ENCODE measurements at places on chromosomes 6 and 20.

DNA sequence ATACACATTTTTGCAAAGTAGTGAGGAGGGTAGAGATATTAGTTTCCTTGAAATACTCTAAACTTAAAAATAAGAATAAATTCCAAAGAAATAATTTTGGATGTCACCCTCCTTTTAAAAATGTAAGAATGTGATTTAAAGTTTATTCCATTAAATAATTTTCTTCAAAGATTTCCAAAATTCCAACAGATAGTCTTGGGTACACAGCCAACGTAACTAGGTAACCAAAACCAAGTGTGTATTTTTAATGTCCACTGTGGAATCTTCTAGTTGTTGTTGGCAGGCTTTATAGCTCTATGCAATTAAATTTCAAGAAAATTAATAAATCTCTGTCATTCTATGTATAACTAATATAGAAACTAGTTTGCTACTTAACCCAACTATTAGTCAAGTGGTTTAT lies 101.3 kb downstream of the COL21A1 start:
- DNase-seq, result no peak

- no peak for DNase-seq
Measured at GRCh38 chr6:149915970-149916865, 6.7 kb downstream of the RAET1G start.

GRCh38 chr20:35040646-35041045 lies 52.0 kb downstream of the TRPC4AP start:
- DNase-seq, result no peak

- no peak for DNase-seq
Measured at GRCh38 chr20:59678288-59678687, 73.9 kb downstream of the PHACTR3 start.

DNA sequence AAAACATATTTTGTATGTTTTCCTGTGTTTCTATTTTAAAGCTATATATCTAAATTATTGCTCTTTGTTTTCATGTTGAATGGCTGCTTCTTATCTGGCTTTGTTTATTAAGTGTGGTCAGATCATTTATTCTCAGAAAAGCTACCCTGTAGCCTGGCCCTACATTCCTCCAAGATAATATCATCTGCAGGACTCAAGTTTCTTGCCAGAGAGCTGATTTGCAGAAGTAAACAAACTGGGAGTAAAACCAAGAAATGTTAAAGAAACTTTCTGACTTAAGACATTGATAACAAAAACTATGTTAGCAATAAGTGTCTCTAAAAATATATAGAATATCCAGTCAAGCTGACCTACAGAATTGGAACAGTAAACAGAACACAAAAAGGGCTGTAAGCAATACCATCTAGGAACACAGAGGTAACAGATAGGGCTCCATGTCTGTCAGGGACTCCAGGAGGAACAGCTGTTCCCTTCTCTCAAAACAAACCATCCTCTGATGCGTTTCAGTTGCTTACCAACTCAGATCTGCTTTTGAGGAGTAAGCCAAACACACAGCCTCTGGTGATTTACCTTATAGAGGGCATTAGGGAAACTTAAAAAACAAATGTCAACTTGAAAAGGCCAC lies 17.5 kb upstream of the CEP85L start:
- DNase-seq, result no peak

- DNase-seq, result no peak
Measured at GRCh38 chr6:159357211-159357915, 188.2 kb downstream of the FNDC1 start.

GRCh38 chr6:1316489-1316971 lies 4.6 kb downstream of the FOXQ1 start:
- DNase-seq, result no peak

DNA sequence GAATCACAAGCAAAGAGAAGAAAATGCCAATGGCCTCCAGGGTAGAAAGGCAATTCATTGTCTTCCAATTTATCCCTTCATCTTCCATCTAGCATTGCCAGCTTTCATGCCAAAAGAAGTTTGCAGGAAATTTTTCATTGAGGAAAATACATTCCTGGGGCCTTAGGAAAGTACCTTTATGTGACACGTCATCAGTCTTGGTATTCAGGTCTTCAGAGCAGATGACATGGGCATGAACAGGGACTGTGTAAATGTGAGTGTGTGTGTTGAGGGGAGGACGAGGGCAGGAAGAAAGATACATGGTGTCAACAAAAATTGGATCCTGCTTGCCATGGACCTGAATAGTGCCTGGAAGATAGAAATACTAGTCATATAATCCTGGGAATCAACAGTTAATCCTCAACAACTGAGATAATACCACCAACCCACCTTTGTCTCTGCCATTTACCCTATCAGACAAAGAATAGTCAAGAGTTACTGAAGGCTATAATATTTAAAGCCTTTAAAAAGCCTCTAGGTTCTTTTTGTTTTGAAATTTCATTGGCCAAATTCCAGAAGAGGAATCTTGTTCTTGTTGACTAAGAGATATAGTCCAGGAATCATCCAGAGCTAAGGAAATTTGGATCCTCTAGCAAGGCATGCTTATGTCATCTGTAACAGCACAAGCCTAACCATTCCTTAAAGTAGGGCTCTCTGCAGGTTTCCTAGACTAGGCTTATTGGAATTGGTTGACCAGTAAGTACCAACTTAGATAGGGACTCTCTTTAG lies 405.8 kb upstream of the SASH1 start:
- DNase-seq, result no peak

- DNase-seq, result no peak
Measured at GRCh38 chr6:39794231-39794630, 2.1 kb downstream of the DAAM2 start.
